Stimulated activated CD8-positive, alpha-beta memory T cell treated with anti-CD3 and anti-CD28 coated beads, Interleukin-15, amount 100 ng/mL, for 4 hours (primary cell): ENCODE measurements at places on chromosomes 5 and 9.

- no peak for DNase-seq
Measured at GRCh38 chr5:59037941-59038797, 455.3 kb downstream of the RAB3C start.

- no peak for DNase-seq
Measured at GRCh38 chr9:76045221-76045620, 154.7 kb downstream of the PCSK5 start.

DNA sequence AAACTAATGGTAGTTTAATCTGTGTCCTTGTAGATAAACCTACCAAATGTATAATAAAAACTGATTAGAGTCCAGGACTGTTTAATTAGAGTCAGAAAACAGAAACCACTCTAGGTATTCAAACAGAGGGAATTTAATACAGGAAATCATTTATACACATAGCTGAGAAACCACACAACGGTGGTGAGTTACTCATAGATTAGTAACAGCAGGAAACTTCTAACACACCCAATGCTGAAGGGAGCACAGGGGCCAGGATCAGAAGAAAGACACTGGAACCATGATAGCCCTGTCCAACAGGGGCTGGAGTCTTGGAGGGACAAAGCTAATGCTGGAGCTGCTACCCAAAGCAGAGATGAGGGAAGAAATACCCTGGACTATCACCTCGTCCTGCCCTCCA lies 321.0 kb downstream of the ACTL7B start:
- DNase-seq = no peak

DNA sequence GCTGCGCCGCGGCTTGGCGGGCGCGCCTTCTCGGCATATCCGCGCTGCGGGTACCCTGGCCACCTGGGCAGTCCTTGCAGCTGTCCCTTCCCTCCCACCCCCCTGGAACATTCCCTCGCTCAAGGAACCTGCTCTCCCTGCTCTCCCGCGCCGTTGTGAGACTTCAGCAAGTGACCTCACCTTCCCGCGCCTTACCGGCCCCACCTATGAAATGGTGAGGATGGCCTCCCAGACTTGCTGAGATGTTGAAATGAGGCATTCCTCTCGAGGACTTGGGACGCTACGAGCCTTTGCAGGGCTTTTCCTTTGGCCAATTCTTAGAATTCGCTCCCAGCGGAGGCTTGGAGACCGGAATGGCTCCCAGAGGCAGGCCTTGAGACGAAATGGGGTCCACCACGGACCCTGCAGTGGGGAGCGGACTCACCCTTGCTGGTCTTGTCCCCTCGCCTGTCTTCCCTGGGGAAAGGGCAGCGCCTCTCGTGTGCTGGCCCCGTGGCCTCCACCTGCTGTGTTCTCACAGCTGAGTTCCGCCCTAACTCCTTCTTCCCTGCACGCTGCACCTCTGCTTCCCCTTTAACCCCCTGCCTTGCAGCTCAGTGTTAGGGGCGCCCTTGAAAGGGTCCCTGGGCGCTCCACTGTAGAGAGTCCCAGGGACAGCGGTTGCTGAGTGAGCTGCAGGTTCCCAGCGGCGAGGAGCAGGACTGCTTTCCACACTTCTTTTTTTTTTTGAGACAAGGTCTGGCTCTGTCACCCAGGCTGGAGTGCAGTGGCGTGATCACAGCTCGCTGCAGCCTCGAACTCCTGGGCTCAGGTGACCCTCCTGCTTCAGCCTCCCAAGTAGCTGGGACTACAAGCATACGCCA lies 907 bp downstream of the HMCN2 start:
- no peak for DNase-seq

DNA sequence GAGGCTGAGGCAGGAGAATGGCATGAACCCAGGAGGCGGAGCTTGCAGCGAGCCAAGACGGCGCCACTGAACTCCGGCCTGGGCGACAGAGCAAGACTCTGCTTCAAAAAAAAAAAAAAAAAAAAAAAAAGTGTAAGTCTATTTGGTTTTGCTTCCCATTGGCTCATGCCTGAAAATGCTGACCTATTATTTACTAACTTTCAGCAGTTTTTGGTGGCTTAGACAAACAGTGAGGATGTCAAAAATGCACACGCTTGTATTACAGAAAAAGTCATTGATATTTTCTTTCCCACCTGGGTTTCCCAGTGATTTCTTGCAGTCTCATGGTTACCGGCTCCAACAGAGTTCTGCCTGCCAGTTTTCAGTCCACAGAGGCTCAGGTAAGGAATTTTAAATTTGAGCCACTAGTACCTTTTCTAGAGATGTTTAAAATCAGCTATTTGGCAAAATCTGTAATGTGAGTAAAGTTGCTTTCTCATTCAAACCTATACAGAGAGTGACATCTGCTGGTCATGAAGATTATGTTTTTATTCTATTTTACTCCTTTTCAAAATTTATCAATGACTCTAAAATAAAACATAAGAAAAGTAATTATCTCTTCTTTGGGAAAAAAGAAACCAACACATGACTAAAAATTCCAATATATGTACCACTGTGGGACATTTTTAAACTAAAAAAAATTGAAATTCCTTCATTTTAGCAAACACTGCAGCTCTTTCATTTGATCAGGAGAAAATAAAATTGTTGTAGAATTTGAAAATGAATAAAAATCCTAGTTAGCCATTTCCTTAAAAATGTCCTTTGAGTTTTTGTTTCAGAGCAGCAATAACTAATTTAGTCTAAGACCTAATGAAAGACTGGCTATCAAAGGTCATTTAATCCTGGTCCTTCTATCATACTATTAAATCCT lies 8.8 kb downstream of the FAM200C start:
- DNase-seq = no peak

- no peak for DNase-seq
Measured at GRCh38 chr5:25091921-25092320, 447.1 kb upstream of the CDH10 start.

DNA sequence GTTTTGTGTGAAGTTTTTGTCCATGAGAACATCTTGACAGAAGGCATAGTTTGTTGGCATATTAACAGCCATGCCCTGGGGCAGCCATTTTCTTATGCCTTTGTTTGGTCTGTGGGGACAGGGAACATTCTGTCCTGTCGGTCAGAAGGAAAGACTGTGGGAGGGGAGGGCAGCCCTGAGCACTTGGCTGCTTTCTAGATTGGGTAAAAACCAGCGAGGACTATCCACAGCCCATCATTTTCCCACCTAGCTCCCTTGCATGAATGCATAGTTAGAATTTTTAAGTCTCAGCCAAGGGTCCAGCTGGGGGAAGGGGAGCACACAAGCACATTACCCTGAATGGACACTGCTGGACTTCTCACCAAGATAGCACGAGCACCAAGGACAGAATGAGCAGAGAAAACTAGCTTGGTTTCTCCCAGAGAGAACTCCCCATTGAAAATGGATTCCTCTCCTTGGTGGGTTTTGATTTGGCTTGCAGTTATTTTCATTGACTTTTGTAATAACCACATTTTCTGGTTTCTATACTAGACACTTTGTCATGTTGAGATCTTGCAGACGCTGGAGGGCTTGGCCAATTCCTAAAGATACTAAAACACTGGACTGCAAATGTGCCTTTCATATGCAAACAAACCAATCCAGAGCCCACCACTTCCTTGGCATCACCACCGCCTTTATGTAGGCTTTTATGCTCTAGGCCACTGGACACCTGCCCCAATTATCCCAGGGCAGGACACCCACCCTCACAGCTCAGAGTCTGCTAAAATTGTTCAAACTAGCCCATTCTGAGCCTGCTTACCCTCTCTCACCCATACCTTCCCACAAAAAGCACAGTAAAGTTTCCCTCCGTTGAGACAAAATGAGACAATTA lies 129.9 kb downstream of the BOD1 start:
- no peak for DNase-seq

- no peak for DNase-seq
Measured at GRCh38 chr9:98640394-98640793, 68.3 kb downstream of the GABBR2 start.

- DNase-seq = no peak
Measured at GRCh38 chr5:77444356-77444755, 47.8 kb downstream of the WDR41 start.

GRCh38 chr9:87379300-87379699 lies 118.4 kb upstream of the DAPK1 start:
- DNase-seq = no peak

DNA sequence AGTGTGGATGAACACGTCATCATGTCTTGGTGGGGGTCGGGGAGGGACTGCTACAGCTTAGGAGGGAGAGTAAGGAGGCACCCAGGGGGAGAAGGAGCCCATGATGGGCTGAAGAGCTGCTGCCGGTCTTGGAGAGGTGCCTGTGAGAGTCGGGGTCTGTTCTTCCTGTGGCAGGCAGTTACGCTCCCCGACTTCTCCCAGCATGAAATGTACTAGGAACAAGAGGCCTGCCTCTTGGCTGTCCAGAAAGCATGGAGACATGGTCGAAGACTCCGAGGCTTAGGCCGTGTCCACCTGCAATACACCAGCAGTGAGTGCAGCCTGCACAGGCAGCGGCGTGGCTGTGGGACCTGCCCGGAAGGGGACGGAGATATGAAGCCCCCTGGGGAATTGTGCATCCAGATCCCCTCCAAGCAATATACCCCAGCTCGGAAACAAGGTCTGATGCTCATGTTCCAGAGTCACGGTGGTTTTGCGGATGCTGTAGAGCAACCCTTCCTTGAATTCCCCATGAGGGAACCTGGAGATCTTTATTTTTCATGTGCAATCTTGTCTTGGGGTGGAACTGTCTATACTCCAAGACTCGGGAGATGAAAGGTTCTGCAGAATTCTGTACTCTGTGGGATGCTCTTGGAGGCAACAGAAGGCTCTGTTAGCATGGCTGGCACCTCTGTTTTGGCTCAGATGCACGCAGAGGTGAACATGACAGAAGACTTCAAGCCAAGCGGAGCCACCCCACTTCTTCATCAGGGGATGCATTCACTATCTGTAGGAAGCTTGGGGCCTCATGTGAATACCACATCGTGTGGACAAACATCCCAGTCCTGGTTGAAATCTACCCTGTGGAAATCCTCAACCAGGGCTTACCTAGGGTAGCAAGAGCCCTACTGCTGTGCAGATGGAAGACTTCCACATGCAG lies 374.9 kb upstream of the IRX4 start:
- no peak for DNase-seq

GRCh38 chr5:90598293-90598692 lies 39.7 kb downstream of the ADGRV1 start:
- DNase-seq = no peak

- DNase-seq = no peak
Measured at GRCh38 chr9:124444166-124444565, 6.1 kb upstream of the ADGRD2 start.

GRCh38 chr5:146716636-146717035 lies 161.9 kb downstream of the PPP2R2B start:
- DNase-seq = no peak

DNA sequence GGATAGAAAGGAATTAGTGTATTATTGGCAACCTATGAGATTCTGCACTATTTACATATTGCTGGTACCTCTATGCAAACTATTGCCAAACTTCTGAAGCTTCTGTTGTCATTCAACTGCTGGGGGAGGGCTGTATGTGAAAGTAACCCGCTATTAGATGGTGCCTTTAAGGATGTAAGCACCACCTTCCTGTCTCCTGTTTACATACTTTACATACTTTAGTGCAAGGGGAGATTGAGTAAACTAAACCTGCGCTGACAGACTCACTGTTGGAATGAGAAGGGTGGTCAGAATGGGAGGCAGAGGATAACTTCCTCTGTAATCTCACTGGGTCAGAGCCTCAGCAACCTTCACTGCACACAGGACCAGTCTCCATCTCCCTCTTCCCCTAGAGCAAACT lies 123.8 kb downstream of the NR3C1 start:
- no peak for DNase-seq

- DNase-seq = no peak
Measured at GRCh38 chr9:17137566-17137965, 2.7 kb downstream of the CNTLN start.

GRCh38 chr5:149156435-149157083 lies 15.3 kb downstream of the ABLIM3 start:
- no peak for DNase-seq

DNA sequence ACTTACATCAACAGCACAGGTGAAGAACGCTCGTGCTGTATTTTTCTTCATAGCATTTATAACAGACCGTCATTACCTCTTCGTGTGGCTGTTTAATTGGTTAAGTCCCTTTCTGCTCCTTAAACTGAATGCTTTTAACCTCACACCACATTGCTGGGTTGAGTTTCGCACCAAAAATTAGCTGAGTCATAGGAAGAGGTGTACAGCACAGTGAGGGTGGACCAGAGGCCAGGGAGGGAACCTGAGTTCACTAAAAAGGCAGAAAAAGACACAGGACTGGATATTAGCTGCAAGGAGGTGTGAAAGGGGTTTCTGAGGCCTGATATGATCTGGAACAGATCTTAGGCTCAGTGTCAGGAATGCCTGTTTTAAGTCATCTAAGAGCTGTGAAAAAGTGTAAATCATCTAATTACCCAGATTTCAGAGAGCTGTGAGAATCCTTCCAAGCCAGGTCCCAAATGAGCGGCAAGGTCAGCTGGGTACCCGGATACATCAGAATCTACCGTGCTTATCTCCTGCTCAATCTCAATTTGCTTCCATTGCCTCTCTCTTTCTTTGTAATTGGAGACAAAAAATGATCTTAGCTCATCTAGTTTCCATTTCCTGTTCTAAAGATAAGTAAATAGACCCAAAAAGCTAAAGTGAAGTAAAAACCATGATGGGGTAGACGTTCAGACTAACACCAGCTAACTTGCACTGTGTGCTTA lies 7.1 kb upstream of the CFAP90 start:
- DNase-seq = no peak

GRCh38 chr9:103037508-103038477 lies 42.7 kb downstream of the CYLC2 start:
- no peak for DNase-seq

GRCh38 chr5:61141801-61142200 lies 20.5 kb downstream of the SMIM15 start:
- no peak for DNase-seq

- DNase-seq = no peak
Measured at GRCh38 chr5:143019157-143019556, 249.0 kb downstream of the ARHGAP26 start.

DNA sequence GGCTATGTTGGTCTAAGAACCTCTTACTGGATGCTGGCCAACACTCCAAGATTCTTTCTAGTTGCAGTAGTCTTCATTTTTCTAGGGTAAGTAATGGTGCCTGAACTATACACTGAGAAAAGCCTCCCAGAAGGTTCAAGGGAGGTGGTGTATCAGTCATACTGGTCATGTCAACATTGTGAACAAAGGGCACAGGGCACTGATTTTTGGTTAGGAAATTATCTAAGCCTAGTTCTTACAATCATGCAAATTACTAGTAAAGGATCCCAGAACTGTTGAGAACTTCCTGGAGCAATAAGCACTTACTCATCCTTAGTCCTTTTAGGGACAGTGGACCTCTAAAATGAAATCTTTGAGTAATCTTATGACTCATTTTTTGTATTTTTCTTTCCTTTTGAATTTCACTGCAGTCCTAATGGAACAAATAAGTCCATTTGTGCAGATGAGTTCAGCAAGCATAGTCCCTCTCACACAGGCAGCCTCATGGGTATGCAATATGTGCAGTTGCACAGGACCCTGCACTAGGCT lies 21.1 kb upstream of the CDC42SE2 start:
- DNase-seq = no peak
